Iris pigment epithelial cell (primary cell): ENCODE measurements at places on chromosomes 5 and 9.

DNA sequence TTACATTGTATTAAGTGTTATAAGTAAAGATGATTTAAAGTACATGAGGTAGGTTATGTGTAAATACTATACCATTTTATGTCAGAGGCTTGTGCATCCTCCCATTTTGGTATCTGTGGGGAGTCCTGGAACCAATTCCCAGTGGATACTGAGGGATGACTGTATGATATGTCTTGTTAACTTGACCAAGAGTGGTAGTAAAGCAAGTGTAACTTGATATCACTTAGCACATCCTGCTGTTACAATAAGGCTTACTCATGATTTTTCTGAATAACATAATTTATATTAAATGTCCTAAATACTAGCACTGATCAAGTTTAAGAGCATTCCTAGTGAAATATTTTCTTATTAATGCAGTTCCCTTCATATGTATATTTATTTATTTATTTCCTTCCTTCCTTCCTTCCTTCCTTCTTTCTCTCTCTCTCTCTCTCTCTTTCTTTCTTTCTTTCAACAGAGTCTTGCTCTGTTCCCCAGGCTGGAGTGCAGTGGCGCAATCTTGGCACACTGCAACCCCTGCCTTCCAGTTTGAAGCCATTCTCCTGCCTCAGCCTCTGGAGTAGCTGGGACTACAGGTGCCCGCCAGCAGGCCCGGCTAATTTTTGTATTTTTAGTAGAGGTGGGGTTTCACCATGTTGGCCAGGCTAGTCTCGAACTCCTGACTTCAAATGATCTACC, 7.5 kb downstream of the NDFIP1 start:
- DNase-seq, result peak; percentile 69

- DNase-seq, result no peak
Measured at GRCh38 chr9:126380447-126380846, 53.8 kb downstream of the MVB12B start.

- DNase-seq, result no peak
Measured at GRCh38 chr5:175672976-175673648, 15.2 kb downstream of the HRH2 start.

GRCh38 chr5:154570572-154571324, 92.7 kb upstream of the HAND1 start:
- DNase-seq, result no peak

- peak; percentile 70 for DNase-seq
Measured at GRCh38 chr5:54844905-54845566, 140.4 kb downstream of the ESM1 start.

DNA sequence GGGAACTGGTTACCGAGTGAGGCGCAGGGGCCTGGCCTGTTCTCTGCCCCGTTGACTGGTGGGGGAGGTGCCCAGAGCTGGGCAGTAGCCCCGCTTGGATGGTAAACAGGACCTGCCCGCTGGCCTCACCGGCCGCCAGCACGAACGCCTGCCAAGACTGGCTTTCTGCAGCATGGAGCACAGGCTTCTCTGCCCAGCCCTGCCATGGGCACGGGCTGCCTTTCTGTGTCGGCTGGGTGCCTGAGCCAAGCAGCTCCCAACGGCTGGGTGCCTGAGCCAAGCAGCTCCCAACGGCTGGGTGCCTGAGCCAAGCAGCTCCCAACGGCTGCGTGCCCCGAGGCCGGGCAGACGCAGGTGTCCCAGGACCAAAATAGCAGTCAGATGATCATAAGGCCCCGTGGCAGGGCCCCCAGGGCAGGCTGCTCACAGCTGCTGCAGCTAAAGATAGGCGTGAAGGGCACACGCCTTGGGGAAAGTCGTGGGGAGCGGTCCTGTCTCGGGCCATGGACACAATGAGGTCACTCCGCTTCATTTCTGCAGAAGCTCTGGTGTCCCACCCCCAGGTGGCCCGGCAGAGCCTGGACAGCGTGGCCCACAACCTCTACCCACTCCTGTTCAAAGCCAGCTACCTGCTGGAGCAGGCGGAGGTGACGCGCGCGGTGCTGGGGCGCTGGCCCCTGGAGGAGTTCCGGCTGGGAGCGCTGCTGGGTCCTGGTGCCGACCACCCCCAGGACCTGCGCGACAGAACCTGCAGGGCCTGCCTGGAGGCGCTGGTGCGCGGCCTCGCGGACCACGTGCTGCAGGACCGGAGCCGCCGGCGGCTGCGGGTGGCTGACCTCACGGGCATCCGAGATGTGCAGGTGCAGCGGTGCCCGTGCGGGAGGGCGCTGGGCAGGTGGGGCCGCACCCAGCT, at the start of gene LRRC14B:
TSS of gene LRRC14B (plus strand) at position 460 of the 913 bp plus-strand sequence. CDS start at position 504, 44 bp downstream.
- no peak for DNase-seq
